ENCODE measurements at places on chromosomes 3 and 15.

- no peak for DNase-seq
These were observed 25.5 kb upstream of the FLNB start for GRCh38 chr3:57982561-57983243.

GRCh38 chr15:90871716-90872485, 3.5 kb downstream of the FURIN start:
- no peak for DNase-seq

DNA sequence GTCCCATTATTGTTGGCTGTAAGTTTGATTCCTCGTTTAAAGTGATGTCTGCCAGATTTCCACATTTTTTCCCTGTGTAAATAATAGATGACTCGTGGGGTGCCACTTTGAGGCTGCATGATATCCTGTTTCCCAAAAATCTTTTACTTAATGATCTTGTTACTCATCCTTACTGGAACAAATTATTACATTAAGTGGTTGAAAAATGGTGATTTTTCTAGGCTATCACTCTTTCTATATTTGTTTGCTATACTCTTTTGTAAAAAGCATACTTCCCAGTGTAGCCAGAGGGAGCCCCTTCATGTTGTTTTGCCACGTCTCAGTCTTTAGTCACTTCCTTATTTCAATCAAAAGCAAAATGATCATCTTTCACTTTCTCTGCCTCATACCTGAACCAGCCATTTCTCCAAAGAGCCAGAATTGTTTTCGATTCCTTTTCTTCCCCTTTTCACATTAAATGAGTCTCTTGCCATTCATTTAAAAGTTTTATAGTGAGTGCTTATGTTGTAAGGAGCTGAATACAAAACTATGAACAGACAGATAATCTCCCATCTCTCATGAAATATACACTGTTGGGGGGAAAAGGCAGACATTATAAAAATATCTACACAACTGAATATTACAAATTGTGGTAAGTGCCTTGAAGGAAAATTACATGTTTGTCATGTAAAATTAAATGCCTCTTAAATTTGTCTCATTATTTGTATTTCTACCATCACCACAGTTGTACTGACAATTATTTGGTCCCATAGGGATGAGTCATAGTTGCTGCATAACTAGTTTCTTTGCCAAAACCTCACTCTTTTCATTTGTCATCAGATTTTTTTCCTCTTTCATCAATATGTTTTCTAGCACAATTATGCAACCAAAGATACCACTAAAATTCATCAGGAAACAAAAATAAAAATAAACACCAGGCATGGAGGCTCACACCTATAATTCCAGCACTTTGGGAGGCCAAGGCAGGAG, 41.5 kb downstream of the ADGRG7 start:
- DNase-seq: peak; percentile 27

GRCh38 chr3:35528728-35529127, 110.6 kb upstream of the ARPP21 start:
- no peak for DNase-seq

DNA sequence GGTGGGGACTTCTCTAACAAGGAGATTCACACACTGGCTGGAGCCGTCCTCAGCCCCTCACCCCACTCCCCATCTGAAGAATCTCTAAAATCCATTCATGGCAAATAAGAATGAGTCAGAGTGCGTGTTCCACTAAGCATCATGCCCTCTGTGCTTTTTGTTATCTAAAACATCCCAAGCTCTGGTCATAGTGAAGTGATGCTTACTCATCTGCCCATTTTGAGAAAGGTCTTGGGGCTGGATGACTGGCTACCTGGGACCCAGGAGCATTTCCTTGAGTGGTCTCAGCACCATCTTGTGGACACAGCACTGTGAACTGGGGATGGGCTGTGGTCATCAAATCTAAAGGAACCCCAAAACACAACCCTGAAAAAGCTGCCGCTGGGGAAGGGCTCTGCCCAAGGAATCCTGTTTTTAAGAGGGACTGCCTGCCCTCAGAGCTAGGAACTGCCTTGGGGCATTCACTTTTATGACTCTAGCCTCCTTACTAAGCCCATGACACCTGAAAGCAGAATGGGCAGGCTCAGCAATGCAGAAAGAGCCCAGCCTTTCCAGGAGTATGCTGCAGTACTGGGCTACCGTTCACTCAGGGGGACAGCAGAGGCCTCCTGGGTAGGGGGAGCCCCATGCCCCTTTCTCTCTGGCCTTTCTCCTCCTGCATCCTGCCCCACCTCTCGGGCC, 53.5 kb downstream of the ZBTB38 start:
- DNase-seq: no peak

DNA sequence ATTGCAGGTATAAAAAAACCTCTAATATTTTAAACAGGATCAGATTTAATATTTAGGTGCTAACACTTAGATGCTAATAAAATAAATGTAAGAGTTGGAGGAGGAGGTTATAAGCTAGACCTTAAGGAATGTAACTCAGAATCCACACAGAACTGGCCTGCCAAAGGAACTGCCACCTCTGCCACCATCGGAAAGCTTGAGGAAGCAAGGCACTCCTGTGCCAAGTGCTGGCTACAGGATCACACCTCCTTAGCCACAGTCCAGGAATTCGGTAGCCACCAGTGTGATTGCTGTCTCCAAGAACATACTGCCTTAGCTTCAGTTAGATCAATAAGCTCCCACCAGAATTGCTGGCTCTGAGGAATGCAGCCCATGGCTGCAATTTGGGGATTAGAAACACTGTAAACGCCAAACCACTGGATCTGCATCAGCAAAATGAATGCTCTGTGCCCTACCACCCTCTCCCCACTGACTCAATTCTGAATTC, 58.0 kb downstream of the FRMD5 start:
- DNase-seq: no peak

DNA sequence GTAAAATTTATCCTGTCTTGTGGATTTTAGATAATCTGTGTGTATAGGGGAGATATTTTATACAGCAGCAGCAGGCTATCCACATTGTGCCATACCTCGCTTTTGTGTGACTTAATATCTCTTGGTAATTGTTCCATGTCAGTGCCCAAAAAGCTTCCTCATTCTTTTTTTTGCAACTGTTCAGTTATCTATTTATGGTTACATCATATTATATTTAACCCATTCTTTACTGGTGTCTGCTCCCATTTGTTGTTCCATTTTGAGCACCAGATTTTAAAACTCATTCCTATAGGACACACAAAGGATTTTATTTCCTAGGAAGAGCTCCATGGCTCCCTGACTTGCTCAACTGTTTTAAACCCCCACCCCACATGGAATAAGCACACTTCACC, 86.3 kb upstream of the RASGRP1 start:
- DNase-seq: peak; percentile 75

DNA sequence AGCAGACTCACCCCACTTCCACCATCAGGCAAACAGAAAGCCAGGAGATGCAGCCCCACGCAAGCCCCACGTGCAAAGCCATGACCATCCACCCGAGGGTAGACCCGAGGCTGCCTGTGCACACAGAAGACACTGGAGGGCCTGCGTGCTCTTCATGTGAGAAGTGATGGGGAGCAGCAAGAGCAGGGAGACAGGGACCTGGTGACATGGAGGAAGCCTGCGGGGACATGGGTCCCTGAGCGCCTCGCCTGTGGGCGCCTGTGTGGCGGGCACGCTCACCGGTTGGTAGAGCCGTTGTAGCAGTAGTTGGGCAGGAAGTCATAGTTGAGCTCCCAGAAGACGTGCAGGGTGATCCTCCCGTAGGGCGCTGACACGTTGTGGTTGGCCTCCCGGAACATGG, 65.0 kb downstream of the NIPA2 start:
- no peak for DNase-seq

GRCh38 chr3:139364549-139364948, 20.7 kb downstream of the MRPS22 start:
- DNase-seq: no peak

DNA sequence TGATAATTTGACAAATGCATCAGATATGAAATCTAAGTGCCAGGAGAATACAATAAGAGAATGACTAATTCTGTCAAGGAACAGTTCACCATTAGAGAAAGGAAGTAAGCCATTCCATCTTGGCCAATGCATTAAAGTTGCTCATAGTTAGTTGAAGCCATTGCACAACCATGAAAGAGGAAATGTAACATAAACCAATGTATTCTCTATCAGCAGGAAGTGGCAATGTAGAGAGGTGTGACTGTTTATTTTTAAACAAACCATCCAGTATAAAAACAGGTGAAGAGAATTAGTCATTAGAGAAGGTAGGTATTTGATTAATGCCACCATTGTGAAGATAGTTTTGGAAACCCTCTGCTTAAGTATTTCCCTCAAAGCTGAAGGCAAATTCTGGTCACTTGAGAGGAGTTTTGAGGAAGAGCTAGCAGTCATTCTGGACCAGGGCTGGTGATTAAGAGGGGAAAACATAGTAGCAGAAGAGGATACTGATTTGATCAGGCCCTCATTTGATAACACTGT, 10.7 kb upstream of the ANXA2 start:
- DNase-seq: peak; percentile 75

DNA sequence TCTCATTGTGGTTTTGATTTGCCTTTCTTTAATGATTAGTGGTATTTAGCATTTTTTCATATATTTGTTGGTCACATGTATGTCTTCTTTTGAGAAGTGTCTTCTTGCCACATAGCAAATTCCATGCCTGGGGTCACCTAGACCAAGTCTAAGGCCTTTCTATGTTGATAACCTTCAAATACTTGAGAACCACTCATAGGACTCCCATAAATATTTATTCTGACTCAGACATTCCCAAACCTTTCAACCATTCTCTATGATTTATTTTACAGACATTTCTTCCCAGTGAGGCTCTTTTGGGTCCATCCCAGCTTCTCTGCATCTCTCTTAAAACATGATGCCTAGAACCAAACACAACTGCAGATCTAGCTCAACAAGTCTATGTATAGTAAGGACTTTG, 69.2 kb downstream of the ATP8B4 start:
- no peak for DNase-seq

GRCh38 chr3:71478568-71478967, 105.0 kb downstream of the FOXP1 start:
- no peak for DNase-seq

- DNase-seq: no peak
These were observed 81.1 kb upstream of the MYZAP start for GRCh38 chr15:57510647-57511046.

DNA sequence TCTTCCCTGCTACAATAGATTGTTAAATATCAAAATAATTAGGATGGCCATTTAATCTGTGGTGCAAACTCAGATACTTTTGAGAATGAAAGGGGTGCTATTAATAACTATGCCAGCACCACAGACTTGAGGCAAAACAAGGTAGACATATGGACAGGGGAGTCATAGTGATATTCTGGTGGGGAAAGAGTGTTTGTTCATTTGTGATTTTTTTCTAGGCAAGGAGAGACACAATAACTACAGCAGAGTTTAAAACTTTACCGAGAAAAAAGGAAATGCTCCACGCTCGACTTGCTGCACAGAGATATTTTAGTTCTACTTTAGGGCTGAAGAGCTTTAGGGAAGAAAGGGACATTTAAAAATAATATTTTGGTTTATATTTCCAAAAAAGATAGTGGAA, 611.2 kb upstream of the GRM7 start:
- DNase-seq: no peak

GRCh38 chr3:185353823-185354614, 8.9 kb upstream of the MAP3K13 start:
- peak; percentile 88 for DNase-seq

DNA sequence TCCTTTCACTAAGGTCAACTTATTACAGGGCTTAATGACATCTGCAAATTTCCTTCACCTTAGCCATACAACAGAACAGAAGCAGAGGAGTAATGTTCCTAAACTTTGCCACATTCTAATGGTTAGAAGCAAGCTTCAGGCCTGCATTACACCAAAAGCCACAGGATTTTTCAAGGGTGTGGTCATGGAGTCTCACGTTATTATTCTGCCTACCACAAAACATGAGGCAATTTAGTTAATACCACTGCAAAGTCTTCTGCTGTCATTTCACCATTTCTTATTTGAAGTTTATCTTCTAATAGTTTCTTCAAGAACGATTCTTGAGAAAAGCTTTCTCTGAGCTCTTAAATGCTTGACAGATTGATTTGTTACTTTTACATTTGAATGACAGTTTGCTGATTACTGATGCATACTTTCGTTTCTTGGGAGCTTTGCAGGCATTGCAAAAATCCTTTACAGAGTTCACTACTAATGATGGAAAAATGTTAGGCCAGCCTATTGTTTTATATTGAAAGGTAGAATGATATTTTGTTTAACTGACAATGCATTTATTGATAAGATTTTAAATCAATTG, 1257.1 kb downstream of the NSUN3 start:
- no peak for DNase-seq

DNA sequence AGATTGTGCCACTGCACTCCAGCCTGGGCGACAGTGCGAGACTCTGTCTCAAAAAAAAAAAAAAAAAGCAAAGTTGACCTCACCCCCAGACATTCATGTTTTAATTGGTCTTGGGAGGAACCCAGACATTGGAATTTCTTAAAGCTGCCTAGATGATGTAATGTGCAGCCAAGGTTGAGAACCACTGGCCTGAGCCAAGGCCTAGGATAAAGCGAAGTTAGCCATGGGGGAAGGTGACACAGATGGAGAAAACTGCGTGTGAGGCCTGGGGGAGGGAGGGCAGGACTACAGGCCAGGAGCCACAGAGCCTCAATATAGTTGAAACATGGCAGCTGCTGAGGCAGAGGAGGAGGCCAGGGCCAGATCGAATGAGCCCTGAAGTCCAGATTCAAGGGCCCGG, 21.0 kb downstream of the GLB1 start:
- DNase-seq: no peak

DNA sequence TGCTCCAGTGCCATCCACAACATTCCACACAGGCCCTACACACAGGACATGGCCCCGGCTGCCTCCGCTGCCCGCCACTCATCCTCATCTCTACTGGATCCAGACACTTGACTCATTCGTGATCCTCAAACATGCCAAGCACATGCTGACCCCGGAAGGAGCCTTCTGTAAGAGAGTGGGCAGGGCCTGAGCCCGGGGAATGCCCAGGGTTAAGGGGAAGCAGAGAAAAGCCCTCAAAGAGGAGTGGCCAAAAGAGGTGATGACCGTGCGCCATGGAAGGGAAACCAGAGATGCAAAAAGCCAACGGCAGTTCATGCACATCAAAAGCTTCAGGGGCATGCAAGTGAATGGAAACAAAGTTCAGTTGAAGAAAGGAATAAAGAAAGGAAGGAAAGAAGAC, 46.1 kb downstream of the RFTN1 start:
- no peak for DNase-seq

- peak; percentile 21 for DNase-seq
These were observed 87.3 kb downstream of the CACNA1D start for GRCh38 chr3:53581671-53582070.

GRCh38 chr15:39397883-39398282, 183.0 kb upstream of the THBS1 start:
- DNase-seq: no peak

- no peak for DNase-seq
These were observed 786.4 kb downstream of the MCTP2 start for GRCh38 chr15:95017666-95018328.

- no peak for DNase-seq
These were observed 445.3 kb downstream of the NAALADL2 start for GRCh38 chr3:175304404-175304803.

GRCh38 chr15:39625856-39626255, 45.0 kb downstream of the THBS1 start:
- DNase-seq: no peak

Measured in KBM-7 (cell line).